ENCODE measurements at places on chromosomes 2 and 18.

DNA sequence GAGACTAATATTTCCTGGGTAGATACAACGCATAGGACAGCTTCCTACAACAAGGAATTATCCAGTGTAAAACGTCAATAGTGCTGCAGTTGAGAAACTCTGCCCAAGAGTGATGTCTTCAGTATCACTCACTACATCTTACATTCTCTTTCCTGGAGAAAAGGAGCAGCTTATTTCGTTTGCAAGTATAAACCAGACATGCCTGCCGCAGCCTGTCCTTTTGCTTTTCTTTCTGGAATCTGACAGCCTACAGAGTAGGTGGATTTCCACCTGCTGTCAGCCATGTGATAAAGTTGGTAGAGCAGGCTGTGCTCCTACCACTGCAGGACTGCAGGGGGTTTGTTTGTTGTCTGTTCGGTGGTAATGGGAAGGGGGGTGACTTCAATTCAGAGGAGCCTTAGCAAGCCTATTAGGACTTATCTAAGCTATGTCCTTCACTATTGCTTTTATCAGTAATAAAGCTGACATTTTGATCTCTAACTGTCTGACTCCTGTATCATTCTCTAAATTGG lies 439.1 kb downstream of the GRB14 start:
- DNase-seq: no peak

DNA sequence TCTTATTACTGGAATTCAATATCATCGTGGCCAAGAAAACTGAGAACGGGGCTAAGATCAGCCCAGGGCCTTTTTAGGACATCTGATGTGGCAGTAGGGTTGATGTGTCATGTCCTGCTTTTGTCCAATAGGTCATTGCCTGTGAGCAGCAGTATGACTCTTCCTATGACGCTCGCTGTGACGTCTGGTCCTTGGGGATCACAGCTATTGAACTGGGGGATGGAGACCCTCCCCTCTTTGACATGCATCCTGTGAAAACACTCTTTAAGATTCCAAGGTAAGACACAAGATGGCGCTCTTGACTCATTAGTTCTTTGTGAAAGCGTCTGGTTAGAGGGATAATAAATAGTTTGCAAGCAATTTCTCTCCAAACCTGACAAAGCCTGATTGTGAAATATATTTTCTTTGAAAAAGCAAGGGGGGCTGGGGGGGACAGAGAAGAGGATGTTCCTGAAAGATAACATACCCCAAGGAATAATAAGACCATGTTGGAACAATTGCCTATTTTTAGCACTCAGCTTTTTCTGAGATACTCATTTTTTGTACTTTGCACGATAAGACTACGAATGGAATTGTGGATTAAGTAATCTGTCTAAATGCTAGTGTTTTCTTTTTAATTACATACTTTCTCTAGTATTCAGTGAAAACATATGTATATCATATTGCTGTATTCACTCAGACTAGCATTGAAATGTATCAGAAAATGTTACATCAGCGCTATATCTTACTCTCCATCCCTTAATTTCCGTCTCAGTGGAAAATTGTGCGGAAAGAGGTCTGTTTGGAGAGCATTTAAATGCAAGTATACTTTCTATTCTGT lies 58.1 kb downstream of the MYO3B start:
- DNase-seq: no peak

- DNase-seq: no peak
These were observed 57.1 kb downstream of the EMX1 start for GRCh38 chr2:72974436-72974754.

- DNase-seq: no peak
These were observed 53.3 kb downstream of the KCTD18 start for GRCh38 chr2:200456567-200456966.

- DNase-seq: no peak
These were observed 249.3 kb downstream of the ZNF385B start for GRCh38 chr2:179612108-179612507.

DNA sequence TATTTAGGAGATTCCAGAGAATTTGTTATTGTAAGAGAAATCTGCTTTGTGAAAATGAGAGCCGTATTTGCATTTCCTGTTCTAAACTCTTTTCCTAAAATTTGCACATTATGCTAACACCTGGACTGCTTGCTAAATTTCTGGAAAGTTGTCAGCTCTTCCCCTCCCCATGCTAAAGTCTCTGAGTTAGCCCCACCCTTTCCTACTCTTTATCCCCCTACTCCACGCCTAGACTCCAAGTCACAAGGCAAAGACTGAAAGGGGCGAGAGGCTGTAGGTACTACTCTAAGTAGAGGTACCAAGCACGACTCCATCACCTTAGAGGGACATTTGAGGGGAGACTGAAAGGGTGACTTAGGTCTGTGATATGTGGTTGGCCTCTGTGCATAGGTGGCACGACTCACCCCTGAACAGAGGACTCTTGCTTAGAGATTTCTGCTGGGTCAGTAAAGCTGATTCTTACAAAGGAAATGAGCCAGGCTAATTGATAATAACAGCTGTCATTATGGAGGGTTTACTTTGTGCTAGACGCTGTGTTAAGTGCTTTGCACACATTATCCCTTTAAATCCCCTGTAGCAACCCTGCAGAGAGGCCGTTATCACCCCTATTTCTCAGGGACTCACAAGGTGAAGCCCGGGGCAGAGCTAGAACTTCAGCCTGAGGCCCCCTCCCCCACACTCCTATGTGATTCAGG lies 373.5 kb downstream of the EN1 start:
- DNase-seq: no peak

GRCh38 chr2:150346806-150347205 lies 140.7 kb downstream of the RND3 start:
- no peak for DNase-seq

DNA sequence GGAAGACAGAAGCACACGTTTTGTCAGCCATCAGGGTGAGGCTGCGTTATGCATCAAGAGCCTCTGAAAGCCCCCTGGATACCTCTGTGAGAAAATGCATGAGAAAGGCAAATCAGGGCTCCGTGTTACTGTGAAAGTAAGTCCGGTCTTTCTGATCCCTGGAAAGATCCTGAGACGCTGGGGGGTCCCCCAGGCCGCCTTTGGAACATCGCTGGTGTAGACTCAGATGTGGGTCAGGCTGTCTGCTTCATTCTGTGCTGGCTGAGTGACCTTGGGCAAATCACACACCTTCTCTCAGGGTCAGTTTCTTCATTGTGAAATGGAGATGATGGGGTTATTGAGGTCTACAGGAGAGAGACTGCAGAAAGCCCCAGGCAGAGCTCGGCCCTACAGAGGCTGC lies 42.0 kb upstream of the HS6ST1 start:
- no peak for DNase-seq

DNA sequence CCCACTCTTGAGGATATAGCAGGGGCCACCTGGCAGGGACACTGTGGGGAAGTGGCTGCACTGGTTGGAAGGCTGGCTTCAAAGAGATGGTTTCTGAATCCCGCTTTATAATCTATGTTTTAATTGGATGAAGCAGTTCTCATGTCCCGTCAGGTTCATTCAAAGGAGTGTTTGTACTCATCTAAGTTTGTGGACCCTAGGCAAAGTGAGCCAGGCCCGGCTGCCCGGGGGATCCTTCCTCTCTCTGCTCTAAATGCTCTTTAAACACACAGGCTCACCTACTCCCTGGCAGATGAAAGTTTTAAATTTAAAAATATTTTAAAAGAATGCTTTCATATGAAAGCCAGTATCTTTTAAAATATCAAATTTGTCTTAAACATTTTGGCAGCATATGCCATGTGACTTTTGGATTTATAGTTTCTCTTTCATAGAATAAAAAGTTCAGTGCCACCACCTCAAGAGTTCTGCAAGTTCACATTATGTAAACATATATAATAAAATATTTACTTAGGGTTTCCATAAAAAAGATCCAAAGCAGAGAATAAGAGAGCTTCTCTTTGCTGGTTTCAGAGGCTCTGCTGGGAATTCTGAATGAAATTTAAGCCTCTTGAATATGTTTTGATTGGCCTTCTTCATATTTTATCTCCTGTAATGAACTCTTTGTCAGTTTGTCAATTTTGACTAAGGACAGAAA lies 143.5 kb upstream of the ALPP start:
- DNase-seq: no peak

DNA sequence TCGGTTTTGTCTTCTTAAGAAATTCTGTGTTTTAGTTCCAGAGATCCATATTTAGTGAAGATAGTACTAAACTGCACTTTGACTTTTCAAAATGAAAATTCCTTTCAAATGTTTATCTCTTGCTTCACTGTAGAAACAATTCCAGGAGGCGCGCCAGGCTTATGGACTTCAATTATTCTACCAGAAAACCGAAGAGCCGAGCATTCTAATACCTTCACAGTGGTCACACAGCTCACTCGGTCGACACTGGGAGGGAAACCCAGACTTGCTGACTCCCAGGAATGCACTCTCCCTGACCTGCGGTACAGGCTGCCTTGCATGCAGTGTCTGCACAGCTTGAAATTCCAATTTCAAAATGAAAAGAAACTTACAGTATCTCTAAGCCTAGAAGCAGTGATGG lies 119.9 kb upstream of the PIEZO2 start:
- DNase-seq: no peak

Measured in stimulated activated naive CD4-positive, alpha-beta T cell (primary cell).